ENCODE measurements at places on chromosomes 5 and 9. TPM values are rescaled to one million over a fixed set of nuclear protein-coding genes. Genes with fewer than 3 reads are reported as not detected.

Gene MORN5
- total RNA-seq: 0.51 TPM

Gene PCDHA9
- total RNA-seq: 0.26 TPM

Gene SHISAL2B
- not detected for total RNA-seq

Gene IDNK
- 7.8 TPM for total RNA-seq

Gene SPATA6L
- total RNA-seq: 1.2 TPM
